Progenitor cell of endocrine pancreas (in vitro differentiated cells): ENCODE measurements at places on chromosomes 1 and 21. TPM values are rescaled to one million over a fixed set of nuclear protein-coding genes. Genes with fewer than 3 reads are reported as not detected.

DNA sequence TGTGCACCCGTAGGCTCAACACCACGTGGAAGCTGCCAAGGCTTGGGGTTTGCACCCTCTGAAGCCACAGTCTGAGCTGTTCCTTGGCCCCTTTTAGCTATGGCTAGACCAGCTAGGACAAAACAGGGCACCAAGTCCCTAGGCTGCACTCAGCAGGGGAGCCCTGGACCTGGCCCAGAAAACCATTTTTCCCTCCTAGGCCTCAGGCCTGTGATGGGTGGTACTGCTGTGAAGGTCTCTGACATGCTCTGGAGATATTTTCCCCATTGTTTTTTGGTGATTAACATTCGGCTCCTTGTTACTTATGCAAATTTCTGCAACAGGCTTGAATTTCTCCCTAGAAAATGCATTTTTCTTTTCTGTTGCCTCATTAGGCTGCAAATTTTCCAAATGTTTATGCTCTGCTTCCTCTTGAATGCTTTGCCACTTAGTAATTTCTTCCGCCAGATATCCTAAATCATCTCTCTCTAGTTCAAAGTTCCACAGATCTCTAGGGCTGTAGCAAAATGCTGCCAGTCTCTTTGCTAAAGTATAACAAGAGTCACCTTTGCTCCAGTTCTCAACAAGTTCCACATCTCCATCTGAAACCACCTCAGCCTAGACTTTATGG lies 69.0 kb upstream of the KRTAP19-8 start:
- no peak for DNase-seq

DNA sequence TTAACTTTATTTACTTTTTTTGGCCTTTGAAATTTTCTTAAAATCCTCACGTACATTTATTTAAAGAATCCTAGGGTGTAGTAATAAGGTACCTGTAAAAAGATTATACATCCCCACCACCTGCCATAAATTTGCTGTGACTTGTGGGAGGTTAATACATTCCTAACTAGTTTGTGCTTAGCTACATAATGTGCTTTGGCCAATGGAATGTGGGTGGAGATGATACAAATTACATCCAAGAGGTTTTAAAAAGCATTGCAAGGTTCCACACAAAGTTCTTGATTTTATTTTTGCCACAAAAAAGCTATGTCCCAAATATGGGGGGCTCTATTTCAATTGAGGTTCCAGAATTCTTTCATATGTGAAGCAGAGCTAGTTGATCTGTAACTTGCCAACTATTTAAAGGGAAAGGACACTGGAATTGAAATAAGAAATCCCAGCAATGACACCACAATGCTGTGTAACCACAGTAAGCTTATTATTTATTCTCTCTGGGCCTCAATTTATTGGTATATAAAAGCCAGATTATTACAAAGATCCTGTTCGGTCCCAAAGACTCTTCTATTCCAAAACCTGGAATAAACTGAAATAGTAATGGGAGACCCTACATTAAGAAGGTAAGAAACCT lies 15.7 kb downstream of the ASPM start:
- DNase-seq = no peak

LRRC3 gene
- 5.1 and 5.7 TPM in 2 replicates for total RNA-seq

DNA sequence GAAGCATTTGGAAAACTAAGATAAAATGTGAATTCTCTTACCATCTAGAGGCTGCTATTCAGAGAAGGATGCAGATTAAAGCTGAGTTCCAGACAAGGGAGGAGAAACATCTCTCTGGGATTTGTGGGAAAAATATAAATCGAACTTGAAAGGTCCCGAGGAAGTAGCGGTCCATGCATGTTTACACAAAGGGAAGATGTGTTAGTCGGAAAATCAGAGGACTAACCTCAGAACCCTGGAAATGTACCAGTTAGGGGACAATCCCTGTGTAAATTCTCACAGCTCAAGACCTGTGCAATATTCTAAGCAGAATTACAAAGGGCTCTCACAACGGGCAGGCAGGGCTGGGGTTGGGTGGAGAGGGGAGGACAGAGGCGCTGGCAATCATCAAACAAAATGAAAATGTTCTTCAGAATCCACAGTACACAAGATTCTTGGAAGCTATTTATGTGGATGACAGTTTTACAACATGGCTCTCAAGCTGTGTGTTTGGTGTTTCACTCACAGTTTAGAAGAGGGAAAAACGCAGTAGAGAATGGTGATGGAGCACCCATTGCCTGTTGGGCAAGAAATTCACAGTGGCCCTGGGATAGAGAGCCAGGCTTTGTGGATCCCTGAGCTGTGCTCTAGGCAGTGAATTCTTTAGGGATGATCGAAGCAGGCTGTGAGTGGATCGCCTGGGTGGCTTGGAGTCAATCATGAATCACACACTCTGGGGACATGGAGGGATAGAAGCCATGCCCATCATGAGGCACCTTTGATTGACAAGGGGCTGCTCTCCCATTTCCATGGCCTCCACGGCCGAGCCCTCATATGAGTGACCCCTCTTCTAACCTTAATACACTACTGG lies 47.6 kb downstream of the KCNJ6 start:
- no peak for DNase-seq

NGF gene
- total RNA-seq = 1.8 and 2.2 TPM in 2 replicates

DNA sequence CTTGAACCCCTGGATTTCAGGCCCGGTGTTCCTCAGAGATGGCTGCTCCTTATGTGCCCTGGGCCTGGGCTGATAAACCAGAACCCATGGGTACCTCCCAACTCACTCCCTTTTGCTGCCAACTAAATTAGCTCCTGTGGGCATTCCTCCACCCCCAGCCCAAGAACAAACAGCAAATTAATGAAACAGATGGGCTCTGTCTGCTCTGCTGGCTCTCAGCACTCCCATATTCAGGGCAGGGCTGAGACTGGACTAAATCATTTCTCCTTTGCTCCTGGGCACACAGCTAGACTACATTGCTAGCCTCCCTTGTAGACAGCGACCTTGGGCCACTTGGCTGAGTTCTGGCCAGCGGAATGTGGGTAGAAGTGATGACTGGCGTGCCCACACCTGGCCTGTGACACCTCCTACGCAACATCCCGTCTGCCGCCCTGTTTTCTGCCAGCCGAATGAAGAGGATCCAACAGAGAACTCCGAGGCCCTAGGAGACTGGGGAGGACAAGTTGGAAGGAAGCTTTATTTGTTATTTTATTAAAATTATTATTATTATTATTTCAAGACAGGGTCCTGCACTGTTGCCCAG lies 101.9 kb upstream of the DISP3 start:
- DNase-seq = no peak

DNA sequence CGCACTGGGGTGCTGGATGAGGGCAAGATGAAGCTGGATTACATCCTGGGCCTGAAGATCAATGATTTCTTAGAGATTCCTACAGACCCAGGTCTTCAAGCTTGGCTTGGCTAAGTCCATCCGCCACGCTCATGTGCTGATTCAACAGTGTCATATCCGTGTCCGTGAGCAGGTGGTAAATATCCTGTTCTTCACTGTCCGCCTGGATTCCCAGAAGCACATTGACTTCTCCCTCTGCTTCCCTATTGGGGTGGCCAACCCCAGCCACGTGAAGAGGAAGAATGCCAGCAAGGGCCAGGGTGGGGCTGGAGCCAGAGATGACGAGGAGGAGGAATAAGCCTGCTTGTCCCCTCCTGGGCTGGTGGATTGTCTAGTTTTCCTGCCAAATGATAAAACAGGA lies 2.2 kb upstream of the CBR3 start:
- DNase-seq = no peak

- DNase-seq = no peak
Measured at GRCh38 chr1:114216431-114217173, 62.9 kb upstream of the SYT6 start.

GRCh38 chr1:192766009-192766625 lies 42.7 kb upstream of the RGS2 start:
- no peak for DNase-seq

GRCh38 chr1:39751595-39751994 lies 12.9 kb downstream of the PPIE start:
- no peak for DNase-seq

DNA sequence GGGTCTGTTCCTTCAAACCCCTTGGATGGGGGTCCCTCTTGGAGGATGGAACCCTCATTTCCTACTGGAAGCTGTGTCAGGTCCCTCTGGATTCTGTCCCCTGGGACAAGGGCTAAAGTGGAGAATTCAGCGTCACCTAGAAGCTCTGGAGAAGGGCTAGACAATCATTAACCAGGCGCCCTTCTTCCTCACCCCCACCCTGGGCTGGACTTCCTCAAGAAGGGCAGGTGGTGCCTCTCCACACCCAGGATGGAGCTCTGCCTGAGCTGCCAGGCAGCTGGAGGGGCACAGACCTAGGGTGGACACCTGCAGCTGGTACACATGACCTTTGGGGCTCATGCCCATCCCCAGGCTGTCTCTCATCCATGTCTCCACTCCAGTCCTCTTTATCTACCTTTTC lies 3.6 kb downstream of the CELF3 start:
- DNase-seq = no peak

DNA sequence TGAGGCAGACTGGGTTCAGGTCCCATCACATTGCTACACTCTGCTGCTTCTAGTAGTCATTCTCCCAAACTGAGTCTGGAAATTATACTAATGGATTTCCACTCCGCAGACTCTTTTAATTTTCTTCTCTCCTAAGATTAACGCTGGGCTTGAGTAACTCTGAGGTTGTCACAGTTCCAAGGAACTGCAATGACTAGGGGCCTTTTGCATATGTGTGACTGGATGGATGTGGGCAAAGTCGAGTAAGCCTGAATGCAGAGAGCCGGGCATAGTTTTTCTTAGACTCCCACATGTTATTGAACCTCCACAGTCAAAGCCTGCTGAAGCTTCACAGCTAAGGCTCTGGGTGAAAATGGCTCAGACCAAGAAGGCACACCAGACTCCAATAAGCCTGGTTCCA lies 160.9 kb upstream of the PROX1 start:
- no peak for DNase-seq

- no peak for DNase-seq
Measured at GRCh38 chr1:9852004-9852403, 28.2 kb upstream of the CLSTN1 start.

DNA sequence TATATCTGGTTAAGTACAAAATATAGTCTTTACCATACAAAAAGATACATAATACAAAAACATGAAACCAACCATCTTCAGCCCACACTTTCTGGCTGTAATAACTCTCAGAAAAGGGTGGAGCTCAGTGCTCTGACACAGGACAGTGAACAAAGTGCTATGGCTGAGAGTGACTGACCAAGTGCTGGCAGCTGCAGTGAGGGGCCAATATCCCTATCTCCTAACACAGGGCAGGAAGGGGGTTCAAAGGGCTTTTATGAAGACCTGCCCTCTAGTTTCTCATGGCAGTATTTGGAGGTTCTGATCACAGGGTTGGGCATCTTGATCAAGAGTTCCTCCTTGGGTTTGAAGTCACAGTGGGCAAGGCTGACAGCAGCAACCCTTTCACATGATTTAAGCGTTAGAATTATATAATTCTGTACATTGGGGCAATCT lies 3.9 kb downstream of the TXNIP start:
- DNase-seq = no peak

KCNJ15 gene
- total RNA-seq = 2.2 and 3.3 TPM in 2 replicates

KCNQ4 gene
- total RNA-seq = 0.67 and 0.73 TPM in 2 replicates

DNA sequence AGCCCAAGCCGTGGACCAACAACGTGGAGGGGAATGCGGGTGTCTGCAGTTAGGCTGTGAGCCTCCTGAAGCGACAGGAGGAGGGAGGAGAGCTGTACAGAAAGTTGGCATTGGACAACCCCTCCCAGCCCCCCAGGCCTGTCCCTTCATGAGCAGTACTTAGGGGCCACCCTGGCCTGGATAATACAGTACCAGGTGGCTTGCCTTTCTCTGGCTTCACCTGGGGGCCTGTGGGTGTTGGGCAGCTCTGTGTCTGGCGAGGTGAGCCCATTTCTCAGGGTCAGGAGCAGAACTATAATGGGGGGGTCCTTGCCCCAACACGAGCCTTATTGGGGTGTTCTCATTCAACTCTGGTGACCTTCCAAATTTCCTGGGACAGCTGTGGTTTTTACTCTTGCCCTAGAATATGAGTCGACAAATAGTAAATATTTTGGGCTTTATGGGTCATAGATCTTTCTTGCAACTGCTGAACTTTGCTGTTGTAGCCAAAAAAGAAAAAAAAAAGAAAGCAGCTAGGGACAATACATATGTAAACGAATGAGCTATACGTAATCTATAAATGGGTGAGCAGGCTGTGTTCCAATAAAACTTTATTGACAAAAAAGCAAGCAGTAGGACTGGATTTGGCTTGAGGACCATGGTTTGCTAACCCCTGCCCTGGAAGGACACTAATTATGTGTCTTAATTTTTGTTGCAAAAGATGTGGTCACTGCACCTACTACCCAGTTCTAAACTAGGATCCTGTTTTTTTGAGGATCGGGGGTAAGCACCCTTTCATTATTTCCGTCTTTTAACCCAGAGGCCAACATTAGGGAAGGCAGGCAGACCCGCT lies 11.4 kb downstream of the COQ8A start:
- DNase-seq = no peak

TPTE gene
- not detected in 2 replicates for total RNA-seq

DNA sequence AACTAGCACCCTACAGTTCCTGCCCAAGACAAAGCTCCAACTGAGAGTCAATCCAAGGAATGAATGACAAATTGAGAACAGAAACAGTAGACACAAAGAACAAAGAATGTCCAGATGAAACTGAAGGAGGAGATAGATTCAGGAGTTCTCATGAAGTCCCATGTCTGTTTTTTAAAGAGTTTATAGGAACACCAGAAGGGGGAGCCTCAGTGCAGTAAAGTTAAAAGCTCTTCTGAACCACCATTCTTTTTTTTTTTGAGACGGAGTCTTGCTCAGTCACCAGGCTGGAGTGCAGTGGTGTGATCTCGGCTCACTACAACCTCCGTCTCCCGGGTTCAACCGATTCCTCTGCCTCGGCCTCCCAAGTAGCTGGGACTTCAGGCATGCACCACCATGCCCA lies 323.6 kb downstream of the MRPL39 start:
- DNase-seq = no peak

KRTAP21-2 gene
- total RNA-seq = not detected in 2 replicates

CFAP74 gene
- total RNA-seq = 0.36 and 0.93 TPM in 2 replicates

KMO gene
- total RNA-seq = not detected in 2 replicates

LCE1F gene
- total RNA-seq = not detected in 2 replicates

DNA sequence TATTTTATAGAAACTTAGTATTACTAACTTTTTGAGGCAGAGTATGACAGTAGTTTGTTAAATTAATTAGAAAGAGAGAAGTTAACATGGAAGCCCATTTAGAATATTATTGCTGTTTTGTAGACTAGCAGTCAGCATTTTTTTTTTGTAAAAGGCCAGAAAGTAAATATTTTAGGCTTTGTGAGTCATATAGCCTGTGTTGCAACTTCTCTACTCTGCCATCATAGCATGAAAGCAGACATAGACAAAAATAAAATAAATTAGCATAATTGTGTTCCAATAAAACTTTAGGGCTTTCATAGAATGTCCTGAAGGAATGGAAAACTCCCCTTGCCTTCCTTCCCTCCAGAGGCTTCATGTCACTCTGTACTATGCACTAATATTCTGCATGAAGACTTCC lies 12.3 kb upstream of the RGS4 start:
- no peak for DNase-seq

GRCh38 chr1:54609301-54609921 lies 13.9 kb downstream of the FAM151A start:
- no peak for DNase-seq
